ENCODE measurements at places on chromosomes 6 and 20.

DNA sequence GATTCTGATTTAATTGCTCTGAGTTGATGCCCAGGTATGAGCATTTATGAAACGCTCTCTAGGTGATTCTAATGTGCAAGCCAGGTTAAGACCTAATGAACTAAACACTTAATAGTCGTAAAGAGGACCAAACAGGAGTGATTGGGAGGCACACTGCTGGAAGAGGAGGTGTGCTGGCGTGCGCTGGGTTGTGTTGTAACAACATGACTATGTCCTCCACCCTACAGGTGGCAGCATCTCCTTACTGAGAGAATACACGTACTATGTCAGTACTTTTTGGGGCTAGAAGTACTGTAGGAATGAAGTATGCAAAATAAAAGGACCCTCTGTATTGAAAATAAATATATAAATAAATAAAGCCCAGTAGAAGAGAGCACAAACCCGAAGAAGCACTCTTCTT is 11.9 kb downstream of the C6orf89 start:
- no peak for DNase-seq

DNA sequence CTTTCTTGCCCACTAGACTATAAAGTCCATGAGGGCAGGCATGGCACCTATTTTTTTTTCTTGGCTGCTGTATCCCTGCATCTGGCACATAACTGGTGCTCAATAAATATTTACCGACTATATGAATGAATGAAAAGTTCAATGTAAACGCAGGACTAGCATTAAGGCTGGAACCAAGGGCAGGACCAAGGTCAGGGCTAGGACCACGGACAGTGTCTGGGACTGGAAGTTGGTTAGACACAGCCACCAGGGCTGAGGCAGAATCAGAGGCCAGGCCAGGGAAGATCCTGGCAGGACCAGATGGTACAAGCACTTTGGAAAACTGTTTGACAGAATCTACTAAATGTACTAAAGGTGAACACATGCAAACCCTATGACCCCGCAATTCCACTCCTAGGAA is 3.7 kb downstream of the TNXB start:
- no peak for DNase-seq

DNA sequence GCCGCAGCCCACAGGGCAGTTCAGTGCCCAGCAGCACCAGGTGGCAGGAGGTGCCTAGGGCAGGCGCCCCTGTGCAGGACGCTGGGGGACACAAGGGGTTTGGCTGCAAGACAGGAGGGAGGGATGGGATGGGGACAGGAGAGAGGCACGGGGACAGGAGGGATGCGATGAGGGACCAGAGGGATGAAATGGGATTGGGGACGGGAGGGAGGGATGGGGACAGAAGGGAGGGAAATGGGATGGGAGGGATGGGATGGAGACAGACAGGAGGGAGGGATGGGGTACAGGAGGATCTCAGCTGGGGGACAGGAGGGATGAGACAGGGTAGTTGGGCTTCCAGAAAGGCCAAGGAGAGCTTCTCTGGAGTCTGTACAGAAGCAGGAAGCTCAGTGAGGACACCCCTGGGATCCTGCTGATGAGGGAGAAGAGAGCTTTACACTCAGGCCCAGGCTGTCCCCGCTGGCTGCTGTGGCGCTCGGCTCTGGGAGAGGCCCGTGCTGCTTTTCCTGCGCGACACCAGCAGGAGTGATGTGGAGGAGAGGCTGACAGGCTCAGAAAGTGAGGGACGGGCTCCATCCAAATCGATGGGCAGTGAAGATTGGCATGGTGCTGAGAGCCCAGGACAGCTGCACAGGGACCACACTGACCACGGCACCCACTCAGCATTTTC is 400.8 kb downstream of the SMOC2 start:
- DNase-seq = no peak

DNA sequence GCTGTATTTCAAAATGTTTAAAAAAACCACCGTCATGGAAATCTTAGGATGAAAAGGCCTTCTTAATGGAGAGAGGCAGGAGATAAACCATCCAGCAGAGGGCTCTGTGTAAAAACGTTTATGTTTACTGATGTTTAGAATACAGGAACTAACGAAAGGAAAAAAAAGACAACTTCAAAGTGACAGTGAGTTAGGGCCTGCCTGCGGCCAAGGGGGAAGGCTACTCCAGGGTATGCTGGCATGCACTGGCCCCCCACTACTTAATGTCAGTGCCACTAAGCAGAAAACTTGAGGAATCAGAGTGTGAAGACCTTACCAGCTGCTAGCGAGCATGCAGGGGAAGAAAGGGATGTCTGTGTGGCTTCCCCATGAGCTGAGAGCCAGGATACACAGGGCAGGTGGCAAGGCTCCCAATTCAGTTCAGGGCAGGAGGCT is 47.7 kb downstream of the AKAP7 start:
- no peak for DNase-seq

- peak; percentile 16 for DNase-seq
These were observed 711 bp upstream of the SIRT5 start for GRCh38 chr6:13573669-13574110.

GRCh38 chr6:124676033-124676432 is 286.2 kb upstream of the RNF217 start:
- DNase-seq = no peak

- no peak for DNase-seq
These were observed 58.4 kb downstream of the SNAP25 start for GRCh38 chr20:10276878-10277580.

DNA sequence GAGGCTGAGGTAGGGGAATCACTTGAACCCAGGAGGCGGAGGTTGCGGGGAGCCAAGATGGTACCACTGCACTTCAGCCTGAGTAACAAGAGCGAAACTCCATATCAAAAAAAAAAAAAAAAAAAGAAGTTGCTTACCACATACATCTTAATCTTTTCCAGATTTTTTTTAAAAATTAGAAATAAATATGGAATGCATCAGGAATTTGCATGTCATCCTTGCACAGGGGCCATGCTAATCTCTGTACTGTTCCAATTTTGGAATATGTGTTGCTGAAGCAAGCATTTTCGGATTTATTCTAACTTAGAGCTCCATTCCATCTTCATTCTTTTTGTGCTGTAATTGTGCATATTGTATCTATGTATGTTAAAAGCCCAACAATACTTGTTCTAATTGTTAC is 62.5 kb downstream of the TRPC4AP start:
- no peak for DNase-seq

DNA sequence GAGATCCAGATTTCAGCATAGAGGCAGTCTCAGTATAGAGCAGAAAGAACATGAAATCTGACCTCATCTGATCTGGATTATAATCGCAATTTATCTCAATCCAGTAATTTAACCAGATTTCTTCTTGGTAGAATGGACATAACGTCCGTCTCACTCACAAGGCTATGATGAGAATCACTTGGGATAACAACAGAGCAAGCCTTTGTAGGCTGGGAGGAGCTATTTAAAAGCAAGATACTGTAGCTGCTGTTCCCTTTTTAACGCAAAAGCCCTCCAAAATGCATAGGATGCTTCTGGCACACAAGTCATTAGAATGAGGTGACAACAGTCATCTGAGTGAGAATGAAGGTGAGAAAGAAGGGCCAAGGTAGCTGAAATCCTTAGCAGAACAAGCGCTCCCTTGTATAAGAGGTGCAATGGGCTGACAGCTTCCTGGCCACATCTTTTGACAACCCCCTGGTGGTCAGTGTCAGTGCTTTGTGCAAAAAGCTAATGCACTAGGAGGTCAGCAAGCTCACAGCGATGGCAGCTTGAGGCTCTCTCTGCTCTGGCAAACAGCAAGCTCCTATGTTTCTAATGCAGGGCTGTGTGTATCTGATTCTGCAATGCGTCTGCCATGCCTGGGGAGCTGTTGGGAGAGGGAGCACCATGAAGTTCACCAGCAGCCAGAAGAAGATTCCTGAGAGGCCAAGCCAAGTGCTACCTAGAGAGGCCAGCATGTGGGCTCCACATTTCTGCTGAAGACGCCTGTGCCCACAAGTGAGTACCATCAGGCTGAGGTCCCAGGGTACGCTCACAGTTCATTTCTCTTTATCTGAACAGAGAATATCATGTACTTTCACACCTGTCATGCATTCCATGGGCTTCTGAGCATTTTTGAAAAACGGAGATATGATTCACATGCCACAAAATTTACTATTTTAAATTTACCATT is 16.2 kb downstream of the METTL24 start:
- no peak for DNase-seq

GRCh38 chr20:37479925-37480691 is 40.9 kb upstream of the NNAT start:
- no peak for DNase-seq

DNA sequence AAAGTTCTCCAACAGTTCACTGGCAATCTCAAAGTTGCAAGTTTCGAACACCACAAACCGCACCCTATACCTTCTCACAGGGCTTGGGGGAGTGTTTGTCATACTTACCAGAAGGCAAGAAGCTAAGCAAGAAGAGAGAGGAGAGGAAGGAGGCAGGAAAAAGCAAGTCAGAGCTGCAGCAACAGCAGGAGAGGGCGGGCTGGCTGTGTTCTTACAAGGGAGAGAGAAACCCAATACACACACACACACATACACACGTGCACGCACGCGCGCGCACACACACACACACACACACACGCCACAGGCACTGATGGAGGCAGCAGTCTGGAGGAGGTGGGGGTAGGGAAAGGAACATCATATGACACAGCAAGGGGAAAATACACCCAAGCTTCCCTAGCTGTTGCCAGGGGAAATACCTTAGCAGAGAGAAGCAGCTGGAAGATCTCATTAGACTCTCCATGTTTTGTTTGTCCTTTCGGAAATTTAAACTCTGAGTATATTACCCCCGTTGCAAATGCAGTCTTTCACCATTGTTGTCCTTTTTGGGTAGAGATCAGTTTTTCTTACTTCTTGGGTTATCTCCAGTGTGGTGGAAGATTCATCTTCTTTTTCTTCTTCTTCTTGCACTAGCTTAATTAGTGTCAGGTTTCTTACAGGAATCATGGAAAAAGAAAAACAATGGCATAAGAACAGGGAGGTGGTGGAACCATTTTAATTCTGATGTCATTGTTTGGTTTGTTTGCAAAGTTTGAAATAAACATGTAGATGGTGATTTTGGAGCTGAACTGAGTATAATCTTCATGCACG is at the start of gene TXLNB:
TXLNB (minus strand) TSS at position 186 of the 807 bp plus-strand sequence. CDS start 3,099 bp downstream, outside the sequence.
- DNase-seq = peak; percentile 68

GRCh38 chr6:39256294-39256940 is 27.1 kb upstream of the KCNK5 start:
- no peak for DNase-seq

DNA sequence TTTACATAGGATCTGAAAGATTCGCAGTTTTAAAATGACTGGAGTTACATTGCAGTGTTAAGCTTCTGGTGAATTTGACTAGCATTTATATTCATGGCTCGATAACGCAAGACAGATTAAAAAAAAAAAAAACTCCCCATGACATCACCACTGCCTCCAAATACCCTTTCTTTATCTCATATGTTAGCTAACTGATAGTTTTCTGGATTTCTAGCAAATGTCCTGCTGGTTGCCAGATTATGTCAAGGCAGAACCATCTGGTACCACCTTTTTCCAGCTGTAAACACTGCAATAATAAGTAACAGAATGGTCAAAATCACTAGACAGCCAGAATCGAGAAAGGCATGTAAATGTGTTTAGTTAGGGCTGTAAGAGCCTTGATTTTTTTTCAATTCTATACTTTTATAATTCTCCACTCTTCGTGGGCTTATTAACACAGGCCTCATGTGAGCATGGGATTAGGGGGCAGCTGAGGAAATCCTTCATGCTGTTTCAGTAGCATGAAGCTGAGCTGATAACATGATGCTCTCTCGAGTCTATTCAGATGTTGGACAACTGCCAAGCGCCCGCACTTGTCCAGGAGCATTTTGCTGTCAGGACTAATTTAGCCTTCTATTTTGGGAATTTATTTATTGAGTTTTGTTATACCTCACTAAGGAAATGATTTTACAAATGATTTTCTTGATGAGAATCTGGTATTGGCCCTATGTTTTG is 166.0 kb upstream of the SCGN start:
- DNase-seq = no peak

- no peak for DNase-seq
These were observed 15.3 kb downstream of the PNLDC1 start for GRCh38 chr6:159815410-159815809.

DNA sequence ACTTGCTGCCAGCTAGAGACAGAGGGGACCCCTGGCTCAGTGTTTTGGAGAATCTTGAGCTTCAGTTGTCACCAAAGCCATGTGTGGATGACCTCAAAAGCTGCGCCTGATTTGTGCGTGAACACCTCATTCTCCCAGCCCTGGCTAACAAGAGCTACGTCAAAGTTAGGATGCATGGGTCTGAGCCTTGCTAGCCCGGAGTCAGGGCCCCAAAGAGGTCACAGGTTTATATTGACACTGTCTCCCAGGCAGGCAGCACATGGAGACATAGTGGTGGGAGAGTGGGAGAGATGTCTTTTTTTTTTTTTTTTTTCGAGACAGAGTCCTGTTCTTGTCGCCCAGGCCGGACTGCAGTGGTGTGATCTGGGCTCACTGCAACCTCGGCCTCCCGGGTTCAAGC is 36.1 kb upstream of the DUSP22 start:
- no peak for DNase-seq

DNA sequence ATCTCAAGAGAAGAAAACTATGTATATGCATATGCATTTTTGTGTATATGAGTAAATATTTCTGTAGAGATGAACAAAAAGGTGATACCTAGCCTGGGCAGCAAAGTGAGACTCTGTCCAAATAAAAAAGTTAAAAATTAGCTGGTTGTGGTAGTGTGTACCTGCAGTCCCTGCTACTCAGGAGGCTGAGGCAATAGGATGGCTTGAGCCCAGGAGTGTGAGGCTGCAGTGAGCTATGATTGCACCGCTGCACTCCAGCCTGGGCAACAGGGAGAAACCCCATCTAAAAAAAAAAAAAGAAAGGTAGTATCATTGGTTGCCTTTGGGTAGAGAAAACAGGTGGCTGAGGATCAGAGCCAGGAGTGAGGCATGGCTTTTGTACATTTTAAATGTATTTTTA is 50.9 kb downstream of the KLHL31 start:
- no peak for DNase-seq

- DNase-seq = no peak
These were observed 414.0 kb downstream of the MAFB start for GRCh38 chr20:40274912-40275533.

- no peak for DNase-seq
These were observed 142.0 kb upstream of the ZNF217 start for GRCh38 chr20:53735536-53736050.

GRCh38 chr20:51697096-51697826 is 70.9 kb downstream of the ATP9A start:
- DNase-seq = no peak

- DNase-seq = no peak
These were observed 740.7 kb downstream of the DHX35 start for GRCh38 chr20:39702701-39703349.

- DNase-seq = no peak
These were observed 381.7 kb upstream of the POU3F2 start for GRCh38 chr6:98452685-98453084.

GRCh38 chr6:26351544-26351953 is 13.4 kb upstream of the BTN3A2 start:
- DNase-seq = no peak
